ENCODE measurements at places on chromosomes 3 and 15.

- no peak for DNase-seq
Observed at GRCh38 chr3:47283591-47284364, 1.0 kb downstream of the KLHL18 start.

DNA sequence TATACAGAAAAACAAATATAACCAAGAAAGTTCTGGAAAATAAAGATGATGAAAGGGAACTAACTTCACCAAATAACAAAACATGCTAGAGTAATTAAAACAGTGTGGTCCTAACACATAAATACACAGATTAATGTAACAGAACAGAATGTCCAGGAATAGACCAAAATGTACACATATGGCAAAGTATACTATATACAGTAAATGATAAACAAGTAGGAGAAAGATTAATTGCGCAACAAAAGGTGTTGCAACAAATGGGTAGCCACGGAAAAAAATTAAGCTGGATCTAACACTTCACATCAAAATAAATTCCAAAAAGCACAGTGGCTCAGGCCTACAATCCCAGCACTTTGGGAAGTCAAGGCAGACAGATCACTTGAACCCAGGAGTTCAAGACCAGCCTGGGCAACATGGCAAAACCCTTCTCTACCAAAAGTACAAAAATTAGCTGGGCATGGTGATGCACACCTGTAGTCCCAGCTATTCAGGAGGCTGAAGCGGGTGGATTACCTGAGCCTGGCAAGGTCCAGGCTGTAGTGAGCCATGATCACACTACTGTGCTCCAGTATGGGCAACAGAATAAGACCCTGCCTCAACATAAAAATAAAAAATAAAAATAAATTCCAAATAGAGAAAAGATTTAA lies 19.8 kb downstream of the SCAP start:
- DNase-seq: no peak

- no peak for DNase-seq
Observed at GRCh38 chr3:166211451-166211850, 374.2 kb upstream of the BCHE start.

- no peak for DNase-seq
Observed at GRCh38 chr3:188239577-188239976, 85.6 kb downstream of the LPP start.

DNA sequence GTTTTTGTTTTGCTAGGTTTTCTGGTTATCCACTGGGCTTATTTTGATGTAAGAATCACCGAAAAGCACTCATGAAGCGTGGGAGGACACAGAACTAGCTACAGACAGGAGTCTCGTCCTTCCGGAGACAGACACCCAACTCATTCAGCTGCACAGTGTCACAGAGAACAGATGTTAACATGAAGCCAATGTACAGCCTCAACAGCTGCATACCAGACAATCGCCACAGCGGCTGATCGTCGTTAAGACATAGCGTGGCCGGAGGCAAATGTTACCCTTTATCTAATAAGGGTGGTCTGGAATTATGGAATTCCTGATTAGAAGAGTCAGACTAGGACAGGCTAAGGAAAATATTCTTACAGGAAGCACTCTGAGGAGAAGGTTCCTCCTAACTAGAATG lies 1.1 kb upstream of the PYGO1 start:
- no peak for DNase-seq

GRCh38 chr3:144257381-144257780 lies 285.8 kb downstream of the DIPK2A start:
- DNase-seq: no peak

GRCh38 chr3:115403786-115404185 lies 219.5 kb upstream of the GAP43 start:
- no peak for DNase-seq

DNA sequence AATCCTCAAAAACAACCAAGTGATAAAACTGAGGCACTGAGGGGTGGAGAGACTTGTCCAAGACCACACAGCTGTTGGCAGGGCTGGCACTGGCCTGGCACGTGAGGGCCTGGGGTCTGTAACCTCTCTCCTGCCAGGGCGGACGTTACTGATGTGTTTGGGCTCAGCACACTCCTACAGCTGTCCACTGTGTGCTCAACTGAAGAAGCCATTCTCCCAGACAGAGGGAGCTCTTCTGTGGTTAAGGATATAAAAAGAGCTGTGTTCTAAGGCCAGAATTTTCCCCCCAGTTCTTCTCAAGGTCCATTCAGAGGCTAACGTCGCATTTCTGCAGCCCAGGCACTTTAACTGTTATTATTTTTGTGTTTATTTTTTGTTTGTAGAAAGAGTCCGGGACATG lies 429.0 kb upstream of the ATP11B start:
- DNase-seq: peak; percentile 7

DNA sequence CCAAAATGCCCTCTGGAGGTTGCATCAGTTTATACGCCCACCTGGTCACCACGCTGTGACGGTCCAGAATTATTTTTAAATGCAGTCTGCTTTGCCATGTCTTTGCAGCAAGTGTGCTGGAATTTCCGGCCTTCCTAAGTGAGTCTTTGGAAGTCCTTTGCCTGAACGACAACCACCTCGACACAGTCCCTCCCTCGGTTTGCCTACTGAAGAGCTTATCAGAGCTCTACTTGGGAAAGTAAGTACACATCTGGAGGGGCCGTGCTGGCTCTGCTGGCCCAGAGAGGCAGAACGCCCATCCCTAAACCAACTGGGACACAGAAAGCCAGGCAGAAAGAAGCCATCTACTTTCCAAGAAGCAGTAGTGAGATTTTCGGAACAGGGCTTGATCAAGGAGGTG lies 101.8 kb downstream of the LRRK1 start:
- no peak for DNase-seq

DNA sequence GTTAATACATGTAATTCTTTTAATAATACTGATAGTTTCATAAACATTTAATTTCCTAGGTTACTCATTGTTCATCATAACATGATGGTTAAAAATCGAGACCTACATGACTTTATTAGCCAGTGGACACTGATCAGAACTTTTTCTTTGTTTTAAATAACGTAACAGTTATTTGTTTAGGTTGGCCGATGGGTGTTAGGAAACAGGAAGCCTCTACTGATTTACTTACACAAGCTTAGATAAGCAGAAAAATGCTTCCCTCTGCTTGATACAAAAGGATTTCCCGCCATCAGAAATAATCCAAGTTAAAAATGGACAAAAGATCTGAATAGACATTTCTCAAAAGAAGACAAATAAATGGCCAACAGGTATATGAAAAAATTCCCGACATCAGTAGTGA lies 16.6 kb upstream of the APH1B start:
- no peak for DNase-seq

GRCh38 chr3:189786479-189787064 lies 155.4 kb downstream of the TP63 start:
- DNase-seq: no peak

- DNase-seq: no peak
Observed at GRCh38 chr3:28502397-28502937, 153.8 kb upstream of the AZI2 start.

DNA sequence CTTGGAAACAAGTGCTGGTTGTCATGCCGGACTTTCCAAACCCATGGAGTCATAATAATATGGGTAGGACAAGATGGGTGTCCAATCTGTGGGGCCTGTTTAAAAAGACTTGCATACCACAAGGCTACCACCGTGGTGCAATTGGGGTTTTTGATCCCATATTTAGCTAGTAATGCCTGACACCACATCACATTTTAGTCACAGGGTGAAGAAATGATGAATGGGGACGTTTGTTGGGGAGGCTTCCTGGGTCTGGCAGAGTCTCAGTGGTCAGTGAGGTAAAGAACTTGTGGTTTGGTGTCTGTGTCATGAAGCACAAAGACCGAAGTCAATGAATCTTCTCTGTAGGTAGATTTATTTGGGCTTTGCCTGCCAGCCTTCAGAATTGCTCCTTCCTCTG lies 31.0 kb downstream of the P3H2 start:
- no peak for DNase-seq

GRCh38 chr15:43948691-43949325 lies 122.0 kb downstream of the WDR76 start:
- no peak for DNase-seq

GRCh38 chr3:32018757-32019564 lies 37.4 kb downstream of the ZNF860 start:
- DNase-seq: no peak

- DNase-seq: no peak
Observed at GRCh38 chr15:34691034-34691433, 63.8 kb downstream of the GJD2 start.

DNA sequence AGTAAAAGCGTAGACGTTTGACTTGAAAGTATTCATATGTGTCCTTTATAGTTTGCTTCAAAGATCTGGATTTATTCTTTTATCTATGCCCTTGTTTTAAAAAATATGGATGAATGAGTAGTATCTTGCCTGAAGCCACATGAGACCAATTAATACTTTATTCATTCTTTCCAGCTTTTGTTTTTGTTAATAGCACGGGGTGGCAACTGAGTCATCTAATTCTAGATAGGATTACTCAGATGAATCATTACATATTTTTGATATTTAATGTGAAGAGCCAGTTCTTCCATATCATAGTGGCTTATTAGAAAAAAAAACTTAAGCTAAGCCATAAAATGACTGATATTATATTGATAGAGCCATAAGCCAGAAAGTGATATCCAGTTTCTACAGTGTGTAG lies 121.9 kb downstream of the BBX start:
- DNase-seq: no peak

- DNase-seq: no peak
Observed at GRCh38 chr15:91944331-91944730, 90.8 kb downstream of the SLCO3A1 start.

DNA sequence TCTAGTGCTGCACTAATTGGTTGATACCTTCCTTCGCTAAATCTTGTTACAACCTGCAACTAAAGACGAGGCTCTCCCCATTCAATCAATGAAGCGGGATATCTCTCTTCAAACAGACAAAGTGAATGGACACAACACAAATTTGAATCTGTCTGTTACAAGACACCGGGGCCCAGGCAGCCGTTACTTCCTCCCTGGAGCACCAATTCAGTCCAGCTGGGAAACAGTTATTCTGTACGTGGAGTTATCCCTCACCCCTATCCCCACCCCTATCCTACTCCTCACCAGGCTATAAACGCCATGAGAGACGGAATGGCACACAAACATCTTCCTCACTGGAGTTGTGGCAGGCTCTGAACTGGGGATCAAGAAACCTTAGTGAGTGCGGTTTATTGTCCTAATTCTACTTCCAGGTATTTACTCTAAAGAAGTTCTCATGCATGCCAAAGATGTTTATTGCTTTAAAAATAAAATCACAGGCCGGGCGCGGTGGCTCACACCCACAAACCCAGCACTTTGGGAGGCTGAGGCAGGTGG lies 181.8 kb downstream of the FOXP1 start:
- no peak for DNase-seq

DNA sequence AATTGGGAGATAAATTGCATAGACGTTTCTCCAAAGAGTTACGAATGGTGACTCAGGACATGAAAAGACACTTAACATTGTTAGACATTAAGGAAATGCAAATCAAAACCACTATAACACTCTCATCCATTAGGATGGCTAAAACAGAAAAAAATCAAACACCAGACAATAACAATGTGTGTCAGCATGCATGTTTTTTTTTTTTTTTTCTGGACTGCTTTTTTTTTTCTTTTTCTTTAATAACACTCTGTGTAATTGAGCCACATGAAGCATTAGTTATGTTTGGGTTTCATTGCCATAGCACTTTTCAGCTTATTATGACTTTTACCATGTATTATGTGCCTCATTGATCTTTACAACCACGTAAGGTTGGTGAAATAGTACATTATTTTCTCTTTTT lies 95.0 kb downstream of the NFKBIZ start:
- no peak for DNase-seq

DNA sequence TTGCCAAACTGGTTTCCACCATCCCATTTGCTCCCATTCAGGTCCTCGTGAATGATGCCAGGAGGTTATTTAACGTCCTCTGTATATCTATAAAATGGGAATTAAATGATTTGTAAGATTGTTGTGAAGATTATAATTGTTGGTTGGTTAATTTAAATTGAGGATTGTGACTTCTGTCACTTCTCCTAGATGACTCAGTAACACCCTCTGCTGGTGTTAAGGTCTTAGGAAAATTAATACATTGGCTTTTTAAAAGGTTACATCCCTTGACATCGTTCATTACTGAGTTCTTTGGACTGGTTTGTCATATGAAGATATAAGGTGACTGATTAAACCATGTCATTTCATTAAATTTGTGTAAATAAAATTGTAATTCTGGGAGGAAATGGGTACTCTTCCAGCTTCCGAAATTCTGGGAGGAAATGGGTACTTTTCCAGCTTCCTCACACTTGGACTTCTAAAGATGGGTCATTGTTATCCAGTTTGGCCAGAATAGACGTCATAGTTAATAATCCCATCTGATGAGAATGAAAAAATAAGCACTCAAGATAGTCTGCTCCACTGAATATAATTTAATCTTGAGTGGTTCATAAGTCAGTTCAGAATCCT lies 33.3 kb upstream of the PAQR5 start:
- DNase-seq: no peak

DNA sequence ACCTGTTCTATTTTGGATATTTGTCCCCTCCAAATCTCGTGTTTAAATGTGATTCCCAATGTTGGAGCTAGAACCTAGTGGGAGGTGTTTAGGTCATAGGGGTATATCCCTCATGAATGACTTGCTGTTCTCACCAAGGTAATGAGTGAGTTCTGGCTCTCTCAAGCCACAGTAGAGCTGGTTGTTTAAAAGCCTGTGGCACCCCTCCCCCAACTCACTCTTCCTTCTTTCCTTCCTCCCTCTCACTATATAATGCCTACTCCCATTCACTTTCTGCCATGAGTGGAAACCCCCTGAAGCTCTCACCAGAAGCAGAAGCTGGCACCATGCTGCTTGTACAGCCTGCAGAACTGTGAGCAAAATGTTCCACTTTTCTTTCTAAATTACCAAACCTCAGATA lies 341.1 kb downstream of the SI start:
- no peak for DNase-seq

DNA sequence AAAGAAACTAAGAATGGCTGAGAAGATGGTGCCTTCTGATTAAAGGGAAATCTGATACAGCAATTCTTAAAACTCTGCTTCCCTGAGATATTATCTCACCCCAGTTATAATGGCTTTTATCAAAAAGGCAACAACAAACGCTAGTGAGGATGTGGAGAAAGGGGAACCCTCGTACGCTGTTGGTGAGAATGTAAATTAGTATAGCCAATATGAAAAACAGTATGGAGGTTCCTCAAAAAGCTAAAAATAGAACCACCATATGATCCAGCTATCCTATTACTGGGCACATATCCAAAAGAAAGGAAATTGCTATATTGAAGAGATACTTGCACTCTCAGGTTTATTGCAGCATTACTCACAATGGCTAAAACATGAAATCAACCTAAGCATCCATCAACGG lies 65.1 kb downstream of the GOLIM4 start:
- DNase-seq: no peak

Data from NCI-H187 (cell line).